ENCODE measurements at places on chromosomes 1 and 21.

DNA sequence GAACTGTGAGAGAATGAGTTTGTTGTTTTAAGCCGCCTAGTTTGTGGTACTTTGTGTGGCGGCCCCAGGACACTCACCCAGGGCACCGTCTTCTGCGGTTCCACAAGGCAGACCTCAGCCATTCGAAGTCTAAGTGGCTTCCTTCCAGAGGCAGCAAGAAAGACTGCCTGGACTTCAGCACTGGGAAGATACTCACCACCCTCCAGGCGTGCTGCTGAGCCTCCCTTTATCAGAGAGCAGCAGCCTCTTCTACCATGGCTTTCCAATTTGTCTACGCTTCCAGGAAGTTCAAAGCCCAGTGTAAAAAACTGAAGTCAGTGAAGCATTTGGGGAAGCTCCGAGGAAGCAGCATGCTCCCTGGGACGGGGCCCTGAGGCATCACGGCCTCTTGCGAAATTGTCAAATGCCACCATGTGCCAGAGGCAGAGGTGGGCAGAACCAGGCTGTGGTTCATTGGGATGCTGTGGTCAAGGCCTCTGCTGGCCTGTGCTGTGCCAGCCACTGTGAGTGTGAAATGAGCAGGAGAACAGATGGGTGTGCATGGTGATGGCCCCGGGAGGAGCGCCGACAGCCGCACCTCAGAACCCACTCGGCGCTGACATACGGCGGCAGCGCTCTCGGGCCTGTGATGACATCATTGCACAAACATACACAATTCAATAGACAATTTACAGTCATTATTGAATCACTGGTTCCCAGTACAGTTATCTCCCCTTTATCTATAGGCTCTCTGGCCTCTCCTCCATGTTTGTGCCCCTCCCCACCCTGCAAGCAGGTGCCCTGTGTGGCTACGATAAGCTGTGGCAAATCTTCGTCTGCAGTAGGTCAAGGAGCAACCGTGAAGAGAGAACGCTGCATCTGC is 110.4 kb downstream of the PDE9A start:
- DNase-seq: no peak

DNA sequence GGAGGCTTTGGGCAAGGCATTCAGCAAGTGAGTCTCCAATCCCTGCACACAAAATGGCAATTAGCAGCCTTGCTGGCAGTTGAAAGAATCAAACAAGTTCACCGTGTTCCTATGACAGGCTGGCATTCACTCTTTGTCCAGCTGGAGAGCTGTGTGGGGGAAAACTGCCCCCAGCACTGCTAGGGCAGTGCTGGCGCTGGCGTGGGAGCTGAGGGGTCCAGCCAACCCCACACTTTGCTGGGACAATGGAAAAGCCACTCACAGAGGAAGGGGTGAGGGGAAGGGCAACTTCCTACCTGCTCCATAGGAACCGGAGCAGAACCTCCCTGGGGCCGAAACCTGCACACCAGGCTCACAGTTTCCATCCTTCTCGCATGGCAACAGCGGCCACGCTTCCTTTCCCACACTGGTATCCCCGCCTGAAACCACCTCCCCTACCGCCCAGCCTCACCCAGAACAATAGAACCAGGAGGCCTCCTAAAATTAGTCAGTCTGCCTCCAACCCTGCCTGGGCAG is 26.7 kb upstream of the KCNN3 start:
- DNase-seq: no peak

GRCh38 chr1:113538225-113538624 is 147.9 kb downstream of the MAGI3 start:
- peak; percentile 59 for DNase-seq

GRCh38 chr1:116008656-116009390 is 32.5 kb downstream of the SLC22A15 start:
- no peak for DNase-seq

- no peak for DNase-seq
Observed at GRCh38 chr1:33957854-33958253, 94.0 kb downstream of the HMGB4 start.

Measured in ELR (cell line).